ENCODE measurements at places on chromosomes 2 and 18.

DNA sequence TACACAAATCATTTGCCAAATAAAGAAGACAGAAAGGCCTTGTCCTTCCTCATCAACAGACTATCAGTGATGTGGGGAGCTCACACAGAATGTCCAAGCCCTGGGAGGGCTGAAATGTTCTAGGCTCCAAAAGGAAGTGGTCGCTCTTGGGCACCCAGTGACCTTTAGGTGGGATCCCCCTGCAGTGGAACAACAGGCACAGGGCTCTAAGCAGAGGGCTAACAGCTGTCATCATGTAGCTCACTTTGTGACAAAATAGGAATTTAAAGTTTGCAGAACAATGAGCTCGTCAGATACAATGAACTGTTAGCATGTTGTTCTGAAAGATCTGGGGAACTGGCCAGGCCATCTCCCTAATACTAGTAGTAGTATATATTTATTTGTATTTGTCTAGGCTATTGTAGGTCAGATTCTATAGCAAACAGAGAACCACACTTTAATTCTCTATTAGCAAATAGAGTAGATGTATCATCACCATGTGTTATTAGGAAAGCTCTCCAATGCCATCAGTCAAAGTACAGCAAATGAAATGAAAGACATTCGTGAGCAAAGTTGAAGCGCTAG is 151.5 kb upstream of the MAP3K20 start:
- no peak for DNase-seq

DNA sequence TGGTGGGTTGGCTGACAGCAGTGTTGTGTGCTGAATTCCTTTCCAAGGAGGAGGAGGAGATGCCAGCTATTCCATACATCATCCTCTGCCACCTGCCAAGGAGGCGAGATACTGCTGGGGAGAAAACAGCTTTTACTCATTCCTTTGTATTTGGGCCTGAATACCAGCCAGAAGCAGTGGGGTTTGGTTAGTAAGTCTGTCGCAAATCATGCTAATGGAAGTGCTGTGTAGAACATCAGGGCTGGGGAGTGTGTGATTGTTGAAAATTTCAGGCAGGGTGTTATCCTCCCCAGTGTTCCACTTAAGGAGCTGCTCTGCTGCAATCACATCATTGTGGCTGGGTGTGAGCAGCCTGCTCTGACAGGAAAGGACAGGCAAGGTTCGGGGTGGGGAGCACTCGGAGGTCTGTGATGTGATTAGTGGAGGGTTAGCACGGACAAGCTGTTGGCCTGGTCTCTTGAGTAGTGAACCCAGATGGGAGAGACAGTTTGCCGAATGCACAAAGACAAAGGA is 128.2 kb upstream of the DLX2 start:
- DNase-seq = no peak

DNA sequence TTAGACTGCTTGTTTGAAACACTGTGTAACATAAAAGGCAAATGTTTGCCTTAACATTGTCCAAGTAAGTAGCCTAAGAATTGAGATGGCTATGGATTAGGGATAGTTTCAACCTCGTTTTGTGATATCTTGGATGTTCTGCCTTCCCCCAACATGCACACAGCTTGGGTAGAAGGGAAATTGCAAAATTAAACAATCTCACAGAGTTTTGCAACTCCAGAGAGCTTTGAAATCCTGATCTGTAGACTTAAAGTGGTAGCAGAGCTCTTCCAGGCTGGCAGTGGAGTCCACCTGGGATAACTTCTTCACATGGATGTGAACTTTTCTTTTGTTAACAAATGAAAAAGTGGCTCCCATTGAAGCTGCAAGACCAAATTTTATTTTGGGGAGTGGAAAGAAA is 59.6 kb downstream of the CHRNA1 start:
- no peak for DNase-seq

DNA sequence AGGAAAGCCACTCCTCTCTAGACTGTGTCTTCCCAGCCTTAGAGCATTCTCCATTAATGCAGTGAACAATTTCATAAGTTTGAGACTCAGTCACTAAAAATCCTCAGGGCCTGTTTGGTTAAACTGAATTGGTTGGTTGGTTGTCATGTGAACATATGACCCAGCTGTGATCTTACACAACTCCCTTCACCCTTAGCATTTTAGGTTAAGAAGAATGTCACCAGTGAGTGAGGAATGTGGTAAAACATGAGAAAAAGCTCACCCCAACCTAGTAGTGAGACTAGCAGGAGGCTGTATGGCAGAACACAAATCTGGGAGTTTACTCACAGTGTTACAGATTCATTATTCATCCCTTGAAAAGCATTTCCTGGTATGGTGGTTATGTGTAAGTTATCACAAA is 32.4 kb downstream of the LHCGR start:
- DNase-seq = no peak

DNA sequence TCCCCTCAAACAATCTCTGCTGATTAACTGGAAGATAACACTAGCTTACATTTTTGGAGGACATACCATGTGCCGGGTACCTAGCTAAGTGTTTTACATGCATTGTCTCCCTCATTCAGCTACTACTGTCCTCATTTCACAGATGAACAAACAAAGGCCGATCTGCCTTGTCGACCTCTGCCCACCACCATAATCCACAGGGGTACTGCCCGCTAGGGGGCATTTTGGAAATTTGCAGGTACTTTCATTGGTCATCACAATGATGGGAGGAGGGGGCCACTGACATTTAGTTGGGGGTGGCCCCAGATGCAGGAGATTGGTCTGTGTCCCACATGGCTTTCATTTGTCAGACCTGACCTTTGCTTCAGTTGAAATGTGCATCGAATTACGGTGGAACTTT is 3.9 kb upstream of the TMEM163 start:
- no peak for DNase-seq

- no peak for DNase-seq
Observed at GRCh38 chr2:157782057-157782845, 93.9 kb downstream of the ACVR1 start.

- no peak for DNase-seq
Observed at GRCh38 chr18:2482706-2483475, 88.4 kb downstream of the METTL4 start.

DNA sequence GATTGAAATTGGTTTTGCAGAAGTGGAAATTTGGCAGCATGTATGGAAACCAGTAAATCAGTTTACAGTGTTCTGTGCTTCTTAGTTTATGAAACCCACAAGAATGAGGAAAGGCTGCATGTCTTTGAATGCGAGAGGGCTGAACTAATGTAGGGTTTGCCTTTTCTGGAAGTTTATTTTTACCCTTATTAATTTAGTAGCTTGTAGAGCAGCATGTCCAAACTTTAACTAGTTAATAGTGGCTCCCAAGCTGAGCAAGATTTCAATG is 50.4 kb downstream of the LDLRAD4 start:
- no peak for DNase-seq

- DNase-seq = no peak
Observed at GRCh38 chr2:9095690-9096089, 92.2 kb upstream of the MBOAT2 start.

DNA sequence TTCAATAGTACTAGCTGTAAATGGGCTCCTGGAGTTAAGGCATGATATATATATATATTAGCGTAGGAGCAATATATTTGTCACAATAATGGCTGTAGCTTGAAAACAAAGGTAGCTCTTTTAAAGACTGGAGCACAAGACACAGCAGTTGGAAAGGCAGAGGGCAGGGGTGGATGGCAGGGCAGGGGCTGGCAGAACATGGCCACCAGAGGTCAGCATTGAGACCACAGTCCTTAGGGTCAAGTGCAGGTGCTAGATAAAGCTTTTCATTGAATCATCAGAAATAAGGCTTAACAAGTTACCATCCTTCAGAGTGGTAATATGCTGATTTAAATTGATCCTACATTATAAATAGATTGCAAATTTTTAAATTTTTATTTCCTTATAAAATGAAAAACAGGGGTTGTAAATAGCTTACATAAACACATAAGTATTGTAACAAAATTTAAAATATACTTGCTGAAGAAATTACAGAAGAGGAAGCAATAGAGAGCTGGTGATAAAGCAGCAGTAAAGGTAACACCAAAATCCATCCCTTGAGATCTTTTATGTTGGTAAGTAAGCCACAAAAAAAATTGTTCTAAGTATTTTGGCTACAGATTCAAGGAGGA is 161.2 kb upstream of the PIEZO2 start:
- no peak for DNase-seq

DNA sequence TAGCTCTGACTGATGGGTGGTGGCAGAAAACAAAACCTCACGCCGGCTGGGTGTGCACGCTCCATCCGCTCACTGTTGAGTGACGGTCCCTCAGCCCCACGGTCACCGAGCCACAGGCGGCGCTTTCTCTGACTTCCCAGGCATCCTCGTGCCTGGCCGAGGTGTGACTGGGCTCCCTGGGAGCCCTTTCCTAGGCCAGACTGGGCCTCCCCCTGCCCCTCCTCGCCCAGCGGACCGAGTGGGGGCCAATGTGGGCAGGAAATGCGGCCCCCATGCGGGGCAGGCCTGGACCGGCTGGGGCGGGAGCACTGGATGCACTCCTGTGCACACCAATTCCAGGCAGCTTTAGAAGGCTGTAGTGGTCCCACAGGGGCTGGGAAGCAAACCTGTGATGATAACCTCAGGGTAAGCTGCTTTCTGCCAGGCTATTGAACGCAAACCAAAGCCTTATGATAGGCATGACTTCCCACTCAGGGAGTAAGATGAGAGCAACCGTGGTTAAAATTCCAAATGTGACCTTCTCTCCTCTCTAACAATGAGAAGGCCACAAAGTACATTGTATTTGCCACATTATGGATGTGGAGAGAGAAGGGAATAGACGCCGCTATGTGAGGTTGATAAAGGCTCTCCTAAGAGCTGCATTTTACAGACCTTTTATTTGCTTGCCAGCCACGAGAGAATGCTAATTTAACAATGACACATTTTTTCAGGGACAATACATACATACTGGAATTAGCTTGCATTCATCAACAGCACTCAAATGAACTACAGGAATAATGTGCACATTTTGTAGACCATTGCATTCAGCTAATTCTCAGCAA is 83.9 kb upstream of the PGAP1 start:
- DNase-seq = no peak

DNA sequence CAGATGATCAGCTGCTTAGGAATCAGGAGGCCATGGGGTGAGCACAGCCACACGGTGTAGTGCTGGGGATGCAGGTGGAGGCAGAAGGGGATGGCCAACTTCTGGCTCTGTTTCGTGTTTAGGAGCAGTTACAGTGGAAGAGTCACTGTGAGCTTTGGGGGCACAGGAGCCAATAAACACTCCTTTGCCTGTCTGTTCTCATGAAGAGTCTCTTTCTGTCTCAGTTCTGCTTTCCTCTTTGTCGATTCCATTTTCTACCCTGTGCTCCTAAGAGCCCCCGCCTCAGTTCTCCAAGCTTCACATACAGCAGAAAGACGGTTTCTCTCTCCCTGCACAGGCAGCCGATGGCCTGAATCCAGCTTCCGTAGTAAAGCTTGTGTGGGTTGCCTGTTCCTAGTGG is 21.0 kb upstream of the RRM2 start:
- DNase-seq = no peak

DNA sequence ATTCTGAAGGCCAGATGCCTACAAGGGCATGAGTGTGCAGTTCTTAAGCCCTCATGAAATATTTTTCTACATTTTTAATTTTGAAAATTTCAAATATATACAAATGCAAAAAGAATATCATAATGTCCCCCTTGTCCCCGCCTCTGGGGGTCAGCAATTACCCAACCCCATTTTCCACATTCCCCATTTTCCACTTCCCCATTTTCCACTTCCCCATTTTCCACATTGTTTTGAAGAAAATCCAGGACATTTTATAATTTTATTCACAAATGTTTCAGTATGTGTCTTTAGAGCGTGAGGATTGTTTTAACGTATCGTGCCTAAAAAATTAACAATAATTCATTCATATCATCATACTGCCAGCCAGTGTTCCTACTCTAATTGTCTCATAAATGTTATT is 403.6 kb upstream of the RAB6C start:
- no peak for DNase-seq

- no peak for DNase-seq
Observed at GRCh38 chr2:190318514-190318913, 1.1 kb downstream of the HIBCH start.

DNA sequence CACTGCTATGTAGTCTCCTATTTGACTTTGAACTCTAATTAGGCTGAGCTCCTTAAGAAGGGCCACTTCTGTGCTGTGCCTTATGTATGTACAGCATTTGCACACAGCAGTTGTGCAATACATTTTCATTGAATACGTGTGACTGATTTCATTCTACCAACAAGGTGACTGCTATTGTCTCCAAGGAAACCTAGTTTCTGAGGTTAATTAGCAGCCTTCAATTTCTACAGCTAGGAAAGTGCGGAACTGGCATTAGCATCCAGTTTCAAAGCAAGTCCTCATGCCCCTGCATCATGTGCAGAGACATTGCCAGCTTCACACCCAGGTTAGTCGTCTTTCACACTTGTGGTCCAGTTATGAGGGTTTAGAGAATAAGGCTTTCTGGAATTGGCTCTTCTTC is 58.6 kb downstream of the NCK2 start:
- DNase-seq = no peak

- DNase-seq = no peak
Observed at GRCh38 chr18:13268158-13269012, 49.8 kb downstream of the LDLRAD4 start.

- DNase-seq = no peak
Observed at GRCh38 chr2:227360351-227360750, 18.8 kb downstream of the TM4SF20 start.

- no peak for DNase-seq
Observed at GRCh38 chr2:18301421-18302139, 258.9 kb downstream of the RDH14 start.

GRCh38 chr2:60376252-60376651 is 177.2 kb downstream of the BCL11A start:
- no peak for DNase-seq

GRCh38 chr2:106546391-106546990 is 59.3 kb downstream of the CD8B2 start:
- no peak for DNase-seq

GRCh38 chr18:6270771-6271216 is 143.9 kb downstream of the L3MBTL4 start:
- no peak for DNase-seq

- no peak for DNase-seq
Observed at GRCh38 chr2:240162531-240162930, 22.1 kb upstream of the OTOS start.

DNA sequence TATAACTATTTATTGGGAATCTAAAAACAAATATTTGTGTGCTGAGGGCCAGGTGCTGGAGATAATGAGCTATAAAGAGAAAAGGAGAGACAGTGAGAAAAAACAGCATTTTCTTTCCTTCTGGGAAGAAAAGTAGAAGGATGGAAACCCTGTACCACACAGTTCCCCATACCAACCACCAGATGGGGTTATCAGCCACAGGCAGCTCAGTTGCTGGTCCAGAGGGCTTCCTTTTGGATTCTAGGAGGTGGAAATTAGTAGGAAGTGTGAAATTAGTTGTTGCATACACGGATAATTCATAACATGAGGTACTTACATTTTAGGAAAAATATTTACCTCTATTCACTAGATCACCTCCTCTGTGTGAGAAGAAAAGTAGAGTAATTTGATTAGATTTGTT is 237.0 kb upstream of the FOSL2 start:
- no peak for DNase-seq

GRCh38 chr18:31044926-31045325 is 2.4 kb upstream of the DSC3 start:
- DNase-seq = no peak
